ENCODE measurements at places on chromosomes 4 and X. TPM values are rescaled to one million over a fixed set of nuclear protein-coding genes. Genes with fewer than 3 reads are reported as not detected.

BEX1 gene
- polyA plus RNA-seq, result 52.1 TPM

TMSB15C gene
- 1.6 TPM for polyA plus RNA-seq

EVC2 gene
- 2.6 TPM for polyA plus RNA-seq

MAGED1 gene
- polyA plus RNA-seq, result 72.3 TPM

IL1RAPL1 gene
- not detected for polyA plus RNA-seq

GSPT2 gene
- 1.6 TPM for polyA plus RNA-seq

NOX1 gene
- polyA plus RNA-seq, result not detected

- DNase-seq, result no peak
Measured at GRCh38 chr4:116055857-116056827, 942.7 kb upstream of the NDST4 start.

- no peak for DNase-seq
Measured at GRCh38 chr4:3108211-3108610, 33.7 kb downstream of the HTT start.

- DNase-seq, result no peak
Measured at GRCh38 chrX:124263743-124264142, 68.7 kb upstream of the TEX13D start.

GRCh38 chr4:152294331-152294730 is 241.6 kb downstream of the FBXW7 start:
- no peak for DNase-seq

- DNase-seq, result no peak
Measured at GRCh38 chr4:85756938-85757337, 282.0 kb downstream of the ARHGAP24 start.

DNA sequence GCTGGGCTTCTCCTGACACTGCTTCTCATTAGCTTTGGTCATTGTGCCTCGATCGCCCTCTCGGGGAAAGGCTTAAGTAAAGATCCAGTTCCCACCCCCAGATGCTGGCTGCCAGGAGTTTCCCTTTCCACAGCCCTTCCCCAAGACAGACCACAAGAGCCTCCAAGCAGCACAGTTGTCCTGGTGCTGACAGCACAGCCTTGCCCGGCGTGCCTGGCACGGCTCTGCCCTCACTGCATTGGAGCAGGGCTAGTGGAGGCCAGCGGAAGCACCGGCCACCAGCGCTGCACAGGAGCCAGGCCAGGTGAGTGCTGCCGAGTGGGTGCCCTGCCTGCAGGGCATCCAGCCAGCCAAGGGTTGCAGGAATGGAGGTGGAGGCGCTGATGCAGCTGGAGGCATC is 9.7 kb upstream of the MSANTD1 start:
- peak; percentile 82 for DNase-seq

GRCh38 chrX:68175562-68175961 is 257.7 kb downstream of the OPHN1 start:
- no peak for DNase-seq

DNA sequence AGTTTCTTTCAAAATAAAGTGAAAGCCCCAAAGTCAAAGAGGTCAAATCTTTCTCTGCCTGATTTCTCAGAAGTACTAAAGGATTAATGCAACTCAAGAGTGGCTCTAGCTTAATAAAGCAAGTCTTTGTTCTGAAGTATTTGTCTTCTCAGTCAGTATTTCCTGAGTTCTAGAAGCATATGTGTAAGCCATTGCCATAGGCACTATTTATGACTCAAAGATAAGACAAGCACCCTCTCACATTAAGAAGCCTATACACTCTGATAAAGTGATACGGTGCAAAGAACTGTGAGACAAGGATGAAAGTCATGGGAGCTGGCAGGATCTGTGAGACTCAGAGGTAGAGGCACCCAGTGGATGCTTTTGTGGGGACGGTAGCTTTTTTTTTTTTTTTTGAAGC is 60.9 kb downstream of the AASDH start:
- DNase-seq, result no peak

GRCh38 chrX:1535241-1536041 is 1.5 kb downstream of the P2RY8 start:
- DNase-seq, result no peak

DNA sequence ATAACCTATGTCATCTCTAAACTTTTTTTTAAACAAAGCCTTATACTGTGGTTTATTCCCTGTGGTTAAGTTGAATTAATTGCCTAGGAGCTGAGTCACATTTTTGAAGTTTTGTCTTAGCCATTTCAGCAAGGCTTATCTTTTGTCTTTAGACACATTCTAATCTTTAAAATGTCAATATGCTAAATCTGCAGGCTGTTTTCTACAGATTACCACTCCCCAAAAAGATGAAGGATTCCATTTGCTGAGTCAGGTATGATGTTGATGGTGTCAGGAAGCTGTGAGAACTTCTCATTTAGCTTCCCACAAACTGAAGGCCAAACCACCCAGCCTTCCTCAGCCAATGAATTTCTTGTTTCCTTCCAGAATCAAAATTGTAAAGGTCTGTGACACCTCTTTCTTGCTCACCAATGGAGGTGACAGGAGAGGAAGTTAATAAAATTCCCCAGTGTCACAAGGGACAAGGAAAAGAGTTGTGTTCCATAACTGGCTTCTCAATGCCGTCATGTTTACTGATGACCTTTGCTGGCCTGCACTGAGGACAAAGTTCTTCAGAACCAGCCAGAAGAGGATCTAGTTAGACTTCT is 3.7 kb upstream of the CXCL6 start:
- DNase-seq, result no peak

DNA sequence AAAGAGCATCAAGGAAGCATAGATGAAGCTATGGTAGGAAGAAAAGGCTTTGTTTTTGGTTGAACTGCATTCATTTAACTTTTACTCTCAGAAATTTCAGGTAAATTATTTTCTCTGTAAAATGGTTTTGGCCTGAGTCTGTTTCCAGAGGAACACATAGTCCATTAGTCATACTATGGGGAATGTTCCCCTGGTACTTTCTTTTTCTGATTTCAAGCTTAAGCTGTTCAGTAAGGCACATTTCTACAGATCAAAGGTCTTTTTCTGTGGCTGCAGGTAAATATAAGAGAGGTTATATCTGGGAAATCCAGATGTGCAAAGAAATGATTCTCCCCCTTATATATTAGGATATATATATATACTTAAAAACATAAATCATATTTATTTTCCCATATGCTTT is 1744.4 kb upstream of the ADGRL3 start:
- DNase-seq, result no peak

DNA sequence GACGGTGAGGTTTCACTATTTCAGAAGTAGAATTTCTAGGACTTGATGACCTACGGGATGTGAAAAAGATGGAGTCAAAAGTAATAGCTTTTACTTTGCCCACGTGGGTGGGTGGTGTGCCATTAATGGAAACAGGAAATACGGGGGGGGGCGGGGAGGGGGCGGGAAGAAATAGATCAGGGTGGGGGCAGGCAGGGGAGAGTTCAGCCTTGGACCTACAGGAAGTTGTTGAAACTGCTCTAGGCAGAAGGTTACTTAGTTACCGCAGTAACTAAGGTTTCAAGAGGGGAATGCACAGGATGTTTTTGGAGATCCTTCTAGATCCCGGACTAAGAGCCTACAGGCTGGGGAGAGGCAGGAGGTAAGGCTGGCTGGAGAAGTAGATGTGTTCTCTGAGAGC is 3.6 kb upstream of the FHL1 start:
- DNase-seq, result no peak

DNA sequence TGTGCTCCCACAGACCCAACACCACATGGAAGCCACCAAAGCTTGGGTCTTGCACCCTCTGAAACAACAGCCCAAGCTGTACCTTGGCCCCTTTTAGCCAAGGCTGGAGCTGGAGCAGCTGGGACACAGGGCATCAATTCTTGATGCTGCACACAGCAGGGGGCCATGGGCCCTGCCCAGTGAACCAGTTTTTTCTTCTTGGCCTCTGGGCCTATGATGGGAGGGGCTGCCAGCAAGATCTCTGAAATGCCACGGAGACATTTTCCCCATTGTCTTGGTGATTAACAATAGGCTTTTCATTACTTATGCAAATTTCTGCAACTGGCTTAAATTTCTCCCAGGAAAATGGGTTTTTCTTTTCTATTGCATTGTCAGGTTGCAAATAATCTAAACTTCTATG is 49.0 kb downstream of the SPANXA2 start:
- no peak for DNase-seq

Measured in pancreas (tissue), 10 donors.